ENCODE measurements at places on chromosomes 6 and 20.

DNA sequence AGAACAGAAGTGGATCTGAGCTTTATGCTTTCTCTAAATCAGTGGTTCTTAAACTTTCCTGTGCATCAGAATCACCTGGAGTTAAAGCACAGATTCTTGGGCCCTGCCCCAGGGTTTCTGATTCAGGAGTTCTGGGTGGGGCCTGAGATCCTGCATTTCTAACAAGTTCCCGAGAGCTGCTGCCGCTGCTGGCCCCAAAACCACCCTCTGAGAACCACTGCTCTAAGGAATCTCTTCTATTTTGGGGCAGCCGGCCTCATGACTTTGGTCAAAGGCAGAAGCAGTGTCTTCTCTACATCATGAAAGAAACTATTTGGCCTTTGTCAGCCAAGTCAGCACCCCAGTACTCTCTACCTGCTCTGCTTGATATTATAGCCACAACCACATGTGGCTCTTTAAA, 42.1 kb upstream of the RIN2 start:
- DNase-seq, result no peak

DNA sequence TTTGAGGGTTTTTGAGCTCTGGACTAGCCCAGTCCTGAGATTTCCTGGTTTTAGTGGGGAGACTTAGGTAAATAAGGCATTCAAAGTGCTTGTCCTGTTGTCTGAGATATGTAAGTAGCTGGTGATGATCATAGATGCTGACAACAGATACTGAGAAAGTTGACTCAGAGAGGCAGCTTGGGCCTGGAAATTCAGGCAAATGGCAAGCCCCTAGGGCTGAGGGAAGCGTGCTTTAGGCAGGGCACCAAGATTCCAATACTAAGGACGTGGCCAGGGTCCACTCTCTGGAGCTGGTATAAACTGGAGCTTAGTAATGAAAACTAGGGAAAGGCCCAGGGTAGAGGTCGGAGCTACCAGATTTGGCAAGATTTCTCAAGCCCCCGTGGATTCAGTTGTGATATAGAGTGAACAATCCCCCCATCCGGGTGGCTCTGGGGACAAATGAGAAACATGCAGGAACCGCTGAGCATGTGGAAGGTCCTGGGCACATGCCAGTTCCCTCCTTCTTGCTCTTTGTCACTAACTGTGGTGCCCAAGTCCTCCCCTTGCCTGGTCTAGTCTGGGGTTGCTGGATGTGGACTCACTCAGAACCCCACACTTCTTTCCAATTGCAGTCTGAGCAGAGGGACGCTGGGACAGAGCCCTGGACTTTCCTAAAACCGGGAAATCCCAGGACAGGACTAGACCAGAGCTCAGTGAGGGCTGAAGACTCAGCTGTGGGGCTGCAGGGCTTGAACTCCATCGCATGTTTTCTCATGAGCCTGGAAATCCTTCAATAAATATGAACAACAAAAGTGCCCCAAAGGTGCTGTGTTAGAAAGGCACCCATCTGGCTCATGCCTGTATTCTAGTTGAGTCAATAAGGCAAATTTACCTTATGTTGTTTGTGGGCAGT, 10.3 kb downstream of the SLC22A3 start:
- no peak for DNase-seq

GRCh38 chr6:166335378-166336302, 6.7 kb downstream of the SFT2D1 start:
- DNase-seq, result no peak

DNA sequence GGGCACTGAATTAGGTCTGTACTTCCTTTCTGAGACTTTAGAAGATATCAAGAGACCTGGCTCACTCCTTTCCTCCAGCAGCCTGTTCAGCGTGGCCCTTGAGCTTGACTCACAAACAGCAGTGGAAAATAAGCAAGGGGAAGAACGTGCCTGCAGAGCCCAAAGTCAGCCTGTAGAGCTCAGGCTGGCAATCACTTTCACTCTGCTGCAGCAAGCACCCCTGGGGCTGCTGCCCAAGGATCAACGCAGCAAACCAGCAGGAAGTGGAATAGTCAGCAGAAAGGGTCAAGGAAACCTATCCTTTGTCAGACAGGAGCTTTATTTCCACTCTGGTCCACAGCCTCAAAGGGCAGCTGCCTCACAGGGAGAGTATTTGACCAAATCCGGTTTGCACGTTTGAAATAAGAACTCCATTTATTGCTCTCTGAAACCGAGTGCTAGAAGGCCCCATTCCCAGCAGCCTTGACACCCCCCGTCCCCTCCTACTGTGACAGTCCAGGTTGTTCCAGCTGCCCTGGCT, 77.4 kb downstream of the PRDM1 start:
- no peak for DNase-seq

DNA sequence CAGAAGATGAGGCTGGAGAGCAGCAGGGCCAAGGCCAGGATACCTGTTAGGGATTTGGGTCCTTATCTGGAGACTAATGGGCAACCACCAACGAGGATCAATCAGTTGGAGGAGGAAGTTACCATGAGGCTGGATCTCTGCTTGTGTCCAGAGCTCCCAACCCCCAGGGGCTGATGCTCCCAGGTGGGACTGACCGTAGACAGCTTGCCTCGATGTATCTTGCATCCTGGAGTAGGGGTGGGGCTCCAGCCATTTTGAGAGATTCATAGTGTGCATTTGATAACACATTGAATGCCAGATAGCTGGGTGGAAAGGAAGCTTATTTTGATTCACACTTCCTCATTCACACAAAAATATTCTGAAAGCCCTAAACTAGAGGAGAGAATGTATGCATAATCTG, 4.6 kb upstream of the RFPL4B start:
- DNase-seq, result no peak

DNA sequence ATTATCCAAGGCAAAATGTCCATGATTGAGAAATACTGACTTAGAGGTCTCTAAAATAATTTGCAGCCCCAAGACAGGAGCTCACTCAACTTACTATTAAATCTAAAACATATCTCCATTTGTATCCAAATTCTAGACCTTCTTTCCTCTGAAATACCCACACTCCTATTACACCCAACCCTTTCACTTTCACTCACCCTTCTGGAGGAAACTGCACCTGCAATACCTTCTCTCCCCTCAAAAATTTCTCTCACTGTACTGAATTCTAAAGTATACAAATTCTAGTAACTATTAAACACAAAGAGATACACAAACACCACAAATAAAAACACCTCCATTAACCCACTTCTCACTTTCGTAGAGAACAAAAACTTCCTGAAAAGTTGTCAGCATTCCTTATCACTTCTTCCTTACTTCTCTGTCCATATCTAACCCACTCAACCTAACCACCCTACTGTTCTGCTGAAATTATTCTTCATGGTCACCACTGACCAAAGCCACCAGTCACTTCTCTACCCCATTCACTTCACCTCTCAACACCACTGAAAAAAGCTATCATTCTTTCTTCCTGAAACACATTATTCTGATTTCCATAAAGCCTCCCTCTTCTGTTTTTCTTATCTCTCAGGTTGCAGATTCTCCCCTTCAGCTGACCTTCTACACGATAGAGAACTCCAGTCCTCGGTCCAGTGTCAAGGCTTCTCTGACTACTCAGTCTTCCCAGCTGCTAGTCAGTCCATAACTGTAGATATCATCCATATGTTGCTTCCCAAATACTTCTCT, 12.0 kb downstream of the LMBRD1 start:
- no peak for DNase-seq

DNA sequence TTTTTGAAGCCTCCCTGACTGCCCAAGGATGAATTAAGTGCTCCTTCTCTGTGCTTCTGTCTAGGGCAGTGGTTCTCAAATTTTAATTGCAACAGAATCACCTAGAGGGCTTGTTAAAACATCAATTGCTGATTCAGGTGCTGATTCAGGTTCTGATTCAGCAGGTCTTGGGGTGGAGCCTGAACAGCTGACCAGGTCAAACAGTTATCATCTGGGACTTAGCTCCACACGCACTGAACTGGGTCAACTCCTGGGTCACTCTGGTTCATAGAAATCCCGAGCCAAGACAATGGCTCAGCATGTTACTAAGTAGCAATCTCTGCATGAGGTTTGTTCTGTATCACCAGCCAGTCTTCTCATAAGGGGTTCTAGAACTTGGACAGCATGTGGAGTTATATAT, 192.3 kb downstream of the GJA1 start:
- DNase-seq, result no peak

- DNase-seq, result no peak
Measured at GRCh38 chr6:52788478-52788877, 15.1 kb downstream of the GSTA1 start.

- DNase-seq, result no peak
Measured at GRCh38 chr20:50305636-50306477, 115.2 kb downstream of the CEBPB start.

DNA sequence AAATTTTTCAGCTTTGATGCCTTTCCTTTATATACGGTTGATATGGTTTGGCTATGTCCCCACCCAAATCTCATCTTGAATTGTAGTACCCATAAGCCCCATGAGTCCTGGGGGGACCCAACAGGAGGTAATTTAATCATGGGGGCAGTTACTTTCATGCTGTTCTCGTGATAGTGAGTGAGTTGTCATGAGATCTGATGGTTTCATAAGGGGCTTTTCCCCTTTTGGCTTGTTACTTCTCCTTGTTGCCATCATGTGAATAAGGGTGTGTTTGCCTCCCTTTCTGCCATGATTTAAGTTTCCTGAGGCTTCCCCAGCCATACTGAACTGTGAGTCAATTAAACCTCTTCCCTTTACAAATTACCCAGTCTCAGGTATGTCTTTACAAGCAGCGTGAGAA, 66.8 kb downstream of the ARHGAP18 start:
- no peak for DNase-seq
